Activated naive CD4-positive, alpha-beta T cell treated with anti-CD3 and anti-CD28 coated beads for 36 hours (primary cell): ENCODE measurements at places on chromosomes 3 and 15. TPM values are rescaled to one million over a fixed set of nuclear protein-coding genes. Genes with fewer than 3 reads are reported as not detected.
A peak's percentile ranks its signal among the peaks of the same experiment; 100 is the strongest.

GRCh38 chr3:197305854-197306253, 7.4 kb upstream of the DLG1 start:
- peaks cover 9% of the 10 kb centered on the region for H3K27me3 ChIP-seq
- no peak overlapping the region for H3K4me3 ChIP-seq
- peak; percentile 36 for DNase-seq
- H3K4me1 ChIP-seq, result peaks cover 32% of the 10 kb centered on the region
- H3K27ac ChIP-seq, result no peak overlapping the region

- no peaks in the 10 kb centered on the region for H3K36me3 ChIP-seq
- no peak for DNase-seq
- H3K27ac ChIP-seq, result no peak overlapping the region
- H3K4me1 ChIP-seq, result no peaks in the 10 kb centered on the region
- peaks cover 6% of the 10 kb centered on the region for H3K27me3 ChIP-seq
Observed at GRCh38 chr3:54862526-54862925, 65.3 kb downstream of the LRTM1 start.

- DNase-seq, result no peak
- no peaks in the 10 kb centered on the region for H3K4me1 ChIP-seq
- no peak overlapping the region for H3K27ac ChIP-seq
- H3K4me3 ChIP-seq, result no peak overlapping the region
- H3K27me3 ChIP-seq, result no peaks in the 10 kb centered on the region
- H3K36me3 ChIP-seq, result no peaks in the 10 kb centered on the region
Observed at GRCh38 chr3:164094546-164094945, 983.8 kb downstream of the SI start.

Gene COL6A5
- not detected for total RNA-seq

Gene RASSF1
- 37.5 TPM for total RNA-seq
